HS-5 (cell line): ENCODE measurements at places on chromosomes 4 and X.

DNA sequence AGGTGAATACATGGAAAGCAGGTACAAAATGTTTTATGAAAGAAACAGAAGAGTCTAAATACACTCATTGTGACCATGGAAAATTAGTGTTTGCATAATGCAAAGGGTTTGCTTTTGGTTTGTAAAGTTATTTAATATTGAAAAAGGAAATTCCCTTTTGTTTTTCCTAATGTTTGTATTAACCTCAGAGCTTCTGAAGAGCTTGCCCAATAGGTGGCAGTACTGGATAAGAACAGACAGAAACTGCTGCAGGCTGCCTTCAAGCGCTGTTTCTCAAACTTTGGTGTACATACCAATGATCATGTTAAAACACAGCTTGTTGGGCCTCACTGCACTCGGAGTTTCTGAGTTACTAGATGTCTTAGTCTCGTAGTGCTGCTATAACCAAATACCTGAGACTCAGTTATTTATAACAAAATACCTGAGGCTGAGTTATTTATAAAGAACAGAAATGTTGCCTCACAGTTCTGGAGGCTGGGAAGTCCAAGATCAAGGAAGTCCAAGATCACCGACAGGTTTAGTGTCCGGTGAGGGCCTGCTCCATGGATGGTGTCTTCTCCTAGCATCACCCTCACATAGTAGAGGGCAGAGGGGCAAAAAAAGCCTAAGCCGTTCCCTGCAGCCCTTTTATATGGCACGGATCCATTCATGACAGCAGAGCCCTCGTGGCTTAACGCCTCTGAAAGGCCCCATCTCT is 54.2 kb downstream of the SUPT20HL2 start:
- DNase-seq, result no peak

DNA sequence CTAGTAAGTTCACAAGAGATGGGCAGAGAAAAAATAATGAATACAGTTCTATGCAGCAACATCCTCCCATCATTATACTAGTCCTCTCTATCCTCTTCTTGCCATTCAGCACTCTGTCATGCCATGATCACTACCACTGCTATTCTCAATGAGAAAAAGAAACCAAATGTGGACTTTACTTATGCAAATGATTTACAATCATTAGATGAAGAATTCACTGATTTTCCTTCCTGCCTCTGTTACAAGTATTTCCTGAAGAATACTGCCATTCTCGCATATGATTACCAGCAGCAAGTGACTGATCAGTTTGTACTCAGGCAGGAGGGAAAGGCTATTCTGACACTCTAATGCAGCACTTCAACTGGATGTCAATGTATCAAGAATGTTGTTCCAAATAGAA is 50.3 kb downstream of the WDFY3 start:
- no peak for DNase-seq

DNA sequence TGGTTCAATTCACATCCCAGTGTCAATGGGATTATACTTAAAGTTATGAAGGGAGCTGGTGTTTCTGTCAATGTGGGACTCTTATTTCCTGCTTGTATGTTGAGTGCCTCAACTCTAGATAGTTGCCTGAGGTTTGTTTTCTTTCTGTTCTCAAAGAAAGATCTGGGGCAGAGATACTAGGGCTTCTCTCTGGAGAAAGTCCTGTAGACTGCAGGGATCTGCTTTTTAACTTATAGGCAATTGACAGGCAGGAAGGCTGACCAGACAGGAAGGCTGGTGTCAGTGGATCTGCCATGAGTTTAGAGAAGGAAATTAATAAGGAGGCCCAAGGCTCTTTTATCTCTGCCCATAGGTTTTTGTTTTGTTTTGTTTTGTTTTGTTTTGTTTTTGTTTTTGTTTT is 64.0 kb upstream of the PRKX start:
- no peak for DNase-seq

DNA sequence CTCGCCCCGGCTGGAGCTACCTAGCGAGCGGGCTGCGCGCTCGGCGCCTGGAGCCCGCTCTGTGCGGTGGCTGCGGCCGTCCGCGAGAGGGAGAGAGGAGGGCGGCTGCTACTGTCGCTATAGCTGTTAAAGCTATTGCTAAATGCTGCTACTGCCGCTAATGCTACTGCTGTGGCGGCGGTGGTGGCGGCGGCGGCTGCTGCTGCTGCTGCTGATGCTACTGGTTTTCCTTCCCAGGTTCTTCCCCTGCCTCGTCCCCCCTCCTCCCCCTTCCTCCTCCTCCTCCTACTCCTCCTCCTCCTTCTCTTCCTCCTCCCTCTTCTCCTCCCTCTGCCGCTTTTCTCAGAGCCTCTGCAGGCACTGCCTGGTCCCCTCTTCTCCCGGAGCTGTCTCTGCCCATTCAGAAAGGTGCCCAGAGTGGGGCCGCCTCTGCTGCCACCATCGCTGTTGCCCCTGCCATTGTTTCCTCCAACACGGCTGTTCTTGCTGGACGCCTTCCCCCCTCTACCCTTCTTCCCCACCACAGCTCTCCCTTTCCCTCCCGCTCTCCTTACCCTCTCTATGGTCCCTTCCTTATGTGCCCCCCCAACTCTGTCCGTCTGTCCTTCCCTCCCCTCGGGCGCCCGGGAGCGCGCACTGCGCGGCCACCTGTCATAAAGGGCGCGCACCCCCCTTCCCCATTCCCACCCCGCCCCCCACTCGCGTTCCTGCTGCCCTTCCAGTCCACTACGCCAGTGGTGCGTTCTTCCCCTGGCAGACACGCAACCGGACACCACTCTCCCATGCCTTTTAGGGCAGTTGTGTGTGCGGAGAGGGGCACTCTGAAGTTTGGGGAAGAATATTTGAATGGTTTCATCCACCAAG is at the start of gene NEXMIF:
TSS of gene NEXMIF (minus strand) at position 228 of the 864 bp plus-strand sequence.
- peak; percentile 0 for DNase-seq

DNA sequence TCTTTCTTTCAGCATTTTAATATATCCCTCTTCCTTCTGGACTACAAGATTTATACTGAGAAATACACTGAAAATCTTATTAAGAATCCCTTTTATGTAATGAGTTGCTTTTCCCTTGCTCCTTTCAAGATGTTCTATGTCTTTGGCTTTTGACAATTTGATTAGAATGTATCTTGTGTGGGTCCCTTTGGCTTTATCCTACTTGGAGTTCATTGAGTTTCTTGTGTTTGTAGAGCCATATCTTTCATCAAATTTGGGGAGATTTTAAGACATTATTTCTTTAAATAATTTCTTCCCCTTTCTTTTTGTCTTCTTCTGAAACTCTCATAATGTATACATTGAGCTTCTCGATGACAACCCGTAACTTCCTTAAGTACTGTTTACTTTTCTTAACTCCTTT is 739.9 kb upstream of the AMOT start:
- no peak for DNase-seq

DNA sequence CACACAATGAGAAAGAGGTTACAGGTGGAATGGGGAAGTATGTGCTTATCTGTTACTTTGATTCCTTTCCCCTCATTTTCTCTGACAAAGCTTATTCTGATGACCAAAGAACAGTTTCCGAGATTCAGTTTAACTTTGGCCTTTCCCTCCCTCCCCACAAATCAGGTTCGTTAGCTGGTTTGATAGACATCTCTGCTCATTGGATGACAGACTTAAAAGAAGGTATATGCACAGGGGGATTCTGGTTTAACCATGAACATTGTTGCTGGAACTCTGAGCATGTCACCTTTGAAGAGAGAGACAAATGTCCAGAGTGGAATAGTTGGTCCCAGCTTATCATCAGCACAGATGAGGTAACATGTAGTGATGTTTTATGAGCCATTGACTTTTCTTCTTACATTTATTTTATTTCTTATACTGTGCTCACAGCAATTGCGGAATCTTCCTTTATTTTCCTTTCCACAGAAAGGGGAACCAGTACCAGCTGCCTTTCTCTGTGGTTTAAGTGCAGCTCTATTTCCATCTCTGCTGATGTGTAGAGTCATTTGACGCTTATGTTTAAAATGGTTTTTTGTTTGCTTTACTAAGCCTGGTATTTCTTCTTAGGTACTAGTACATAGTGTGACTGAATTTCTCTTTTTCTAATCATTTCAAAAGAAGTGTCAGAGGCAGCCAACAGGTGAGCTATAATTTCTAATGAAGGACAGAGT is 125.0 kb downstream of the AKAP4 start:
- DNase-seq, result no peak

DNA sequence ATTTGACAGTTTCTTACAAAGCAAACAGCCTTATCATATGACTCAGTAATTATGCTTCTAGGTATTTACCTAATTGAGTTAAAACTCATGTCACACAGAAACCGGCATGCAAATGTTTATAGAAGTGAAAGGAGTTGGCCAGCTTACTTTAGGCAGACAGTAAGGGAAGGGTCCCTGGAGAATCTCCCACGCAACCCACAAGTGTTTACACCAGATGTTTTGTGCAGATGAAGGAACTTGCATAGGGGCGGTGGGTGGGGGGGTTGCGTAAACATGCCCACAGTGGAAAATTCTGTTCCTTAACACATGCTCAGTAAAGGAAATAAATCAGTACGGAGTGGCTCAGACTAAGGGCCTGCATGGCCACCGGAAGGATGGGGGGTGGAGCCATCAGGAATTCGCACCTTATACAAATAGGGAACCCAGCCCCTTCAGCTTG is 330.5 kb upstream of the AADAT start:
- no peak for DNase-seq

DNA sequence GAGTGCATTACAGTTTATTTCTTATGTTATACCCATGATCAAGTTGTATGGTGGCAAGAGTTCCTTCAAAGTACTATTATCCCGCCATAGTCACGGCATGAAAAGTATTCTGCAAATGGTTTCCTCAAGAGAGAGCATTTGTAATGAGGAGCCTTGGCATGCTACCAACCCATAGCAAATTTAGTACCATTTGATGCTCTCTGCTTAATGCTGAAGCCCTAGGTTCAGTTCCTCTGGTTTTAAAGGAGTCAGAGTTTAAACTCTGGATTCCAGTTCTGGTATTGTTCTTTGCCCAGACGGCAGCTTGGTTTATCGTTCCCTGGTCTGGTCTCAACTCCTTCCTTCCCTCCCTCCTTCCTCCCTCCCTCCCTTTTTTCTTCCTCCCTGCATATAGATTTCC is 371.3 kb downstream of the BMPR1B start:
- DNase-seq, result no peak

DNA sequence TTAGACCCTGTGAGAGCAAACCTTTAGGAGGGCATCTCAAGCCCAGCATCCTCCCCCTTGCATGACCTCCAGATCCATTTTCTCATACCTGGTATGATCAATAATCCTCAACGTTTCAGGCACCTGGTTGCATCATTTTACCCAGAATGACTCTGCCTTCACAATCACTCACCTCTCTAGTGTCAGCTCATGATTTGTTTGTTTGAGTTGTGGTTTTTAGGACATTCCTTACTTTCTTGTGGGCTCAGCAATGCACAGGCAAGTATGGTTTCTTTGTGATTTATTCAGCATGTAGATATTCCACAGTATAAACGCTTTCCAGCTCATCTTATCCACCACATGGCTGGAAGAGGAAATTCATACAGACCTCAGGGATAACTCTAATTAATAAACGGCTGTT is 93.6 kb upstream of the CPEB2 start:
- peak; percentile 9 for DNase-seq

- DNase-seq, result no peak
Measured at GRCh38 chr4:159503236-159504008, 400.5 kb downstream of the RAPGEF2 start.

GRCh38 chr4:111873801-111874200 is 271.5 kb upstream of the FAM241A start:
- no peak for DNase-seq
